ENCODE measurements at places on chromosomes 12 and 14.

DNA sequence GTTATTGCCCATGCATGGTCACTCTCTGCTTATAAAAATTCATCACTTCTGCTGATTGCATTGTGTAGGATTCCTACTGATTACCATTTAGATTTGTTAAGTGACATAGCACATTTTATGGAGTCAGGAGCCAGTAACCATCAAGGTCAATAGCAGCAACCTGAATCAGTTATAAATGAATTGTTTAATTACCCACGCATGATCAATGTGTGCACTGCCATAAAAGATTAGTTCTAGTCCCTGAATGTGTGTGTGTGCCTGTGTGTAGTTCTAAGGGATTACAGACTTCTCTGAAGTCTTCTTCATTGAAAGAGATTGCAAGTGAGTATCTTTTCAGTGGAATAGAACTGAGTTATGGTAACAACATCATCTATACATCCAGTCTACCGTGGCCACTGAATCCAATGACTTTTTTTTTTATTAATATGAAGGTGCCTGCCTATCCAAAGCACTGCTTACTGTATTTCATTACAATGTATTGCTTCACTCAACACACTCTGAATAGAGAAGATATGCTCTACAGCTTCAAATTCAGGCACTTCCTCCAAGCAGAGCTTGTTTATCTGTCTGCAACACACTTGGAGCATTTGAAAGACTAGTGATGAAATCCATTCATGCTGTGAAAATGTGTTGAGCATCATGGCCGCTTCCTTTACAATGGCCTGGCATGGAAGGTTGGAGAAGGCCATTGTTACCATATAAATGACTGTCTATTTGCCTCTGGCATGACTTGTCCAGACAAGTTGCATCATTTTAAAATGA is 381.7 kb downstream of the DIO2 start:
- DNase-seq = no peak

DNA sequence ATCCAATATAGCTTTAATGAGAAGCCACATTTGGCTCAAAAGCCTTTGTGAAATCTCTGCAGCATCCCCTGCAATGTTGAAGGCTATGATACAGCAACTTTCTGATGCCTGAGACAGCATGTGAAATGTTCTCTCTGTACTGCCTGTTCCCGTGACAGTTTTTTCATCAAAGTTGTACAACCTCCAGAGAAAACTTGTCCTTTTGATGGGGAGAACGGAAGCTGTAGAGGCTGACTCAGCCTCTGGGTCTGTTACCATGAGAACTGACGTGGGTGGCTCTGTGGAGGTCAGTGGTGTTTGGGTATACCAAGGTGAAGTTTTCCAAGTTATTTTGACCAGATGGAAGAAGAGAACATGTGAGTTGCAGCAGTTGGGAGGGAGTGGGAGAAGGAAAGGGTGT is 17.0 kb downstream of the SLC4A8 start:
- no peak for DNase-seq

- DNase-seq = peak; percentile 67
Measured at GRCh38 chr12:29519585-29520182, 22.2 kb upstream of the OVCH1 start.

- DNase-seq = no peak
Measured at GRCh38 chr14:75578102-75578785, at the start of gene FLVCR2. FLVCR2 (plus strand) TSS chr14:75578620; CDS start chr14:75578973, 353 bp downstream.

- no peak for DNase-seq
Measured at GRCh38 chr12:45327823-45328383, 112.0 kb downstream of the ANO6 start.

DNA sequence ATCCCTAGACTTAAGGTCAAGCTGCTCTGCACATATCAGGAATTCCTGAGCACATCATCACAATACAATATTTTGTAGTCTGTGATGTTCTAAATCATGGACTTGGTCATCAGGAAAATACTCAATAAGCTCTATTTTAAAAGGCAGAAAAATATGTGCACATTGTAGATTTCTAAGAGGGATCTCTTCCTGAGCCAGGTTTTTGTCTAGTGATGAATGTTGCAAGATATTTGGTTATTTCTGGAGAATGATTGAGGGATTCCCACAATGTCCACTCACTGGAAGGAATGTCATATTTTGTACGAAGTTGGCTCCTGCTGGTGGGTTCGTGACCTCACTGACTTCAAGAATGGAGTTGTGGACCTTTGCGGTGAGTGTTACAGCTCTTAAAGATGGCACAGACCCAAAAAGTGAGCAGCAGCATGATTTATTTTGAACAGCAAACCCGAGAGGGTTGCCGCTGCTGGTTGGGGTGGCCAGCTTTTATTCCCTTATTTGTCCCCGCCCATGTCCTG is 300.9 kb upstream of the DCN start:
- no peak for DNase-seq

- no peak for DNase-seq
Measured at GRCh38 chr14:32259368-32260013, 56.4 kb upstream of the RNU6-8 start.

DNA sequence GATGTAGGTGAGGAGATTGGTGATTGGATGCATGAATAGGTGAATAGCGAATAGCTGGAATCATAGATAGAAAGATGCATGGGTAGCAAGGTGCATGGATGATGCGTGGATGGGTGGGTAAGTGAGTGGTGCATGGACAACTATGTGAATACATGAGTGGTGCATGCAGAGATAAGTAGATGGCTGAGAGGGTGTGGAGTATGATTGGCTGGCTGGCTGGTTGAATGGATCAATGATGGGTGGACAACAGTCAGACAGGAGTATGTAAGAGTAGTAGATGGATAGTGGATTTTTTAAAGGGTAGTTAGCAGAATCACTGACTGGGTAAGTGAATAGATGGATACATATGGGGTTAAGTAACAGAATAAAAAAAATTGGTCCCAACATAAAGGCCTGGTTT is 33.9 kb downstream of the SERPINA3 start:
- DNase-seq = no peak

DNA sequence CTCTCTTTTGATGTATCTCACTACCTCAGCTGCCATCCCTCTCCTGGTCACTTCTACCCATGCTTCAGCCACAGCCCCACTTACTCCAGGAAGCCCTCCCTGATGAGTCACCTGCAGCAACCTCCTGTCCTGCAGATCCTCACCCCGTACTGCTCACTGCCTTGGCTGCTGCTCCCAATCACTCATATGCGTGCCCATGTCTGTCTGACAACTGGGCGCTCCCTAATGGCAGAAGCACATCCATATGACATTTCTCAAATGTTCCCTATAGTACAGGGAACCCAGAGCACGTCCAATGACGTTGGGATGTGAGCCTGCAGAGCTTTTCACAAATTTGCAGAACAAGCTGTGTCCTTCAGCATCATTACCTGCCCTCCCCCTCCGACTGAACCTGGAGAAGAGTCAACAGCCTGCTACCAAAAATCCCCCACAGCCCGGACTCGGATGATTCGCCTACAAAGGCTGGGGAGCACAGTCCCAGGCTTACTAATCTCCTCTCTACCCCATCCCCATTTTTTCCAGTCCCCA is 90.0 kb downstream of the SINHCAF start:
- no peak for DNase-seq

GRCh38 chr14:96187216-96188031 is 17.2 kb upstream of the BDKRB2 start:
- DNase-seq = no peak

GRCh38 chr12:50984586-50985298 is 32.4 kb downstream of the HIGD1C start:
- no peak for DNase-seq

GRCh38 chr14:57275023-57275664 is 6.4 kb downstream of the AP5M1 start:
- DNase-seq = no peak

GRCh38 chr14:32808644-32809043 is 130.0 kb upstream of the NPAS3 start:
- no peak for DNase-seq

DNA sequence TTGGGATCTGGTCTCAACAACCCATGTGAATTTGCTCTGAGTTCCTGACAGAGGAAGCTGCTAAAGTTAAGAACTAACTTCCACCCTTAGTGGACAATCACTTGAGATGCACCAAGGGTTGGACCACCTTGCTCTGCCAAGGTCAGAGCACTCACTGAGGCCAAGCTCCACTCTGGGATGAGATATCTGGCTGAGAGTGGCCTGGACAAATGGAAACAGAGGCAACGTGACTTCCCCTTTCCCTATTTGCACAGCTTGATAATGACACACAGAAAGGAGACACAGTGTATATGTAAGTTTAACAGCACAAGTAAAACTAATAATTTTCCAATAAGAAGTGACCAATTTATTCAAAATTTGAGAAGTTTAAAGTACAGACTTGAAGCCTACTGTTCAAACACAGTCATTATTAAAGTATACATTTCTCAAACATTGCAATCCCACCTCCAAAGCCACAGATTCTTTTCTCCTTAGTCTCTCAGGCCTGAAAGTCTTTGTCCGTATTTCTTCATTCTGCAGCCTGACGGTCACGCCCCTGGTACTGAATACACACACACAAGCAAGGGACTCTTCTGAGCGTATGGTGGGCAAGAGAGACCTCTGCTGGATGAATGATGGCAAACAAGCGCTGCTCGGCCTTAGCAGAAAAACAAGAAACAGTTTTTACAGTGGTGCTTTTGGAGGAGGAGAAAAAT is 28.6 kb downstream of the TMEM30B start:
- DNase-seq = peak; percentile 85

- DNase-seq = no peak
Measured at GRCh38 chr12:4939418-4940023, 29.8 kb downstream of the KCNA1 start.

- DNase-seq = no peak
Measured at GRCh38 chr14:51400139-51400538, 160.1 kb downstream of the TMX1 start.

DNA sequence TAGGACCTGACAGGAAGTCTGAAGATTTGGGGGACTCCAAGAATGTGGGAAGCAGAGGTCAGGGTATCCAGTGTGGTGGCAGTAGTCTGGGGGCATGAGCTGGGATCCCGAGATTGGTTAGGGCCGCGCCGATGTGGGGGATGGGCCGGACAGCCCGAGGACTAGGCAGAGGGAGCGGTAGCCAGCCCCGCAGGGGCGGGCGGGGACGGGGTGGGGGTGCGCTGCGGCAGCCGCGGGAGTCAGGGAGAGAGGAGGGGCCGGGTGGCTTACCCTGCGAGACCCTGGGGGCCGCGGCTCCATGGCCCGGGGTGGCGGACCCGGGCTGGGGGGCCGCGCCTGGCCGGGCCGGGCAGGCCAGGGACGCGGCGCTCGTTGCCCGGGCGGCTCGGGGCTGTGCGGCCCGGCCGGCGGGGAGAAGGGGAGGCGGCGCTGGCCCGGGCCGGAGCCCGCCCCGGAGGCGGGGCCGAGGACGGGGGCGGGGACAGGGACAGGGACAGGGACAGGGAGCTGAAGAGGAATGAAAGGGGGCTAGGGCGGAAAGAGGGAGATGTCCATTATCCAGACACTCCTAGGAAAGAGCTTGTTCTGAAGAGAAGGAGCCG is 5.6 kb downstream of the ZNF385A start:
- peak; percentile 38 for DNase-seq

- no peak for DNase-seq
Measured at GRCh38 chr14:102140750-102141145, 1.1 kb downstream of the WDR20 start.

- no peak for DNase-seq
Measured at GRCh38 chr12:101923045-101923718, 45.8 kb downstream of the DRAM1 start.
